ENCODE measurements at places on chromosomes 5 and 9.

- no peak for DNase-seq
Observed at GRCh38 chr5:31811210-31811609, 172.3 kb downstream of the PDZD2 start.

GRCh38 chr5:113660706-113661250 lies 147.3 kb downstream of the YTHDC2 start:
- DNase-seq: no peak

DNA sequence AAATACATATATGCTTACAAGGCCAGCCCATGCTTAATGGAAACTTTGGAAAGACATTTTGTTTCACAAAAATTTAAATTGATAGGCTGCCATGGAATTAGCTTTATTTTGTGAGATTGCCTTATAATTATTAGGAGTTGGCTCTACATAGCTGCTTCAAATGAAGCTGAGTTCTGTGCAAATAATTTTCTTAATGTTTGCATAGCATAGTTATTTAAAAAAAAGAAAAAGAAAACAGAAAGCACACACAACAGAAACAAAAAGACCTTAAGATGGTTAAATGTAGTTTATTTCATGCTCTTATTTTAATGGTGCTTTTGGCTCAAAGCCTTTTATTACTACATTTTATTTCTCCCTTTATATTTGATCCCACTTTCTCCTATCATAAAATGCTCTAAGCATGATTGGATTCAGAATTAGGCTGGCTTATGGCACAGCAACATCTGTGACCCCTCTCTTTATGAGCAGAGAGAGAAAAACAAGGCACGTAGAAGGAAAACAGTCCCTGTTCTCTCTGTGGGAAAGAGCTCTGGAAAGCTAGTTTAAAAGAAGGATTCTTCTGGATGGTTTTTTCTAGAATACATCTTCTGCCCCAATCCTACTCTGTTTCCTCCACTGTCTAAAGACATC lies 530.5 kb downstream of the NTRK2 start:
- no peak for DNase-seq

GRCh38 chr9:116435706-116436105 lies 251.4 kb upstream of the TRIM32 start:
- DNase-seq: no peak

DNA sequence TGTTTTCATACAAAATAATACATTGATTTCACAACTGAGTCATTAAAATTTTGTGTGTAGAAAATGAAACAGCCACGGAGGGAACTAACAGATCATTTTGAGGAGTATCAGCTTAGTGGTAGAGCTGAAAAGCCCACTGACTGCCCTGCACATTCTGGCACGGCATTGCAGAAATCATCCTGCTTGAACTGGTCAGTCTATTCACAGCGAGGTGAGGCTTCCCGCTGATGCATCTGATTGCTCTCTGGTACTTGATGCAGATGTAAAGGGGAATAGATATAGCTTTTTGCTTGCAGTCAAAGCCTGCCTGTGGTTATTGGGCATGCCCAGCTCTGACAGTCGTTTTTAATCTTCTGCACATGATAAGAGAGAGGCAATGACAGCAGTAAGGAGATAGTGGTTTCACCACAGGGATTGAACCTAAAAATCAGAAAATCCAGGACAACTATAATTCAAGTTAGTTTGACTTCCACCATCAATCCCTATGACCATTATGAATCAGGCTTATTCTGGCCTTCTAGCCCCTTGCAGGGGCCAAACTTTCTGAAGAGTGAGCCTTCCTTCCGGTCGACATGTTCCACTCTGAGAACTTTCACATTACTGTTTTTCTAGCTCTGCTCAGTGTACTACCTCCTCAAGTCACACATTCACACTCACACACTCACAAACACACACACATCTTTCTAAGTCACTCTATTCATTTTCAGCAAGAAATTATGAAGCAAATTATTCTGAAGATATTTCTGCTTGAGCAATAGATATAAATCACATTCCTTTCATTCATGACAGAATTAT lies 782.8 kb upstream of the NUDT12 start:
- no peak for DNase-seq

DNA sequence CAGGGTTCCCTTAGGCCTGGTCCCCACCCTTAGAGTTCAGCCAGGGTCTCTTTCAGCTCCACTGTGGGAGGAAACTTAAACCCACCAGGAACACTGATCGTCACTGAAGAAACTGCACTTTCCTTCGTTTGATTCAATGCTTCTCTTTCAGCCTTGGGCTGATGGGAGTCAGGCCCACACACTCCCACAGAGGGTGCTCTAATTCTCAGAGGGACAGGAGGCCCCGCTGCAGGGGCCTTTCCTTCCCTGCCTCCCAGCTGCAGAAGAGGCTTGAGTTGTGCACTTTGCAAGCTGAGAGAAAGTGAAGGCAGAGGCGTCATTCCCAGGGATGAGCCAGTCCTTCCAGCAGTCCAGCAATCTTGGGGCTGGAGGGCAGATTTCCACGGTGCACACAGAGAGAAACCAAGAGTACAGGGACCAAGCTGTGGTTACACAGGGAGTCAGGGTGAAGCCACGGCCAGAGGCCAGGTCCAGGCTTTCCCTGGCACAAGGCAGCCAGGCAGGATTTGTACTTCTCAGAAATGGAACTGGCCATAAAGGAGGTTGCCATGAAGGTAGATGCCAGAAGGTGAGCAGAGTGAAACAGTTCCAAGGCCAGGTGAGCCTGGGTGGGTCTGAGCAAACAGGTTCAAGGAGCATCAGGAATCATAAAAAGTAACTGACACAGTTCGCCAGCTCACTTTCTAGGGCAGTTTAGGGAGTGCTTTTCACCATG lies 10.4 kb upstream of the GLIPR2 start:
- DNase-seq: no peak

DNA sequence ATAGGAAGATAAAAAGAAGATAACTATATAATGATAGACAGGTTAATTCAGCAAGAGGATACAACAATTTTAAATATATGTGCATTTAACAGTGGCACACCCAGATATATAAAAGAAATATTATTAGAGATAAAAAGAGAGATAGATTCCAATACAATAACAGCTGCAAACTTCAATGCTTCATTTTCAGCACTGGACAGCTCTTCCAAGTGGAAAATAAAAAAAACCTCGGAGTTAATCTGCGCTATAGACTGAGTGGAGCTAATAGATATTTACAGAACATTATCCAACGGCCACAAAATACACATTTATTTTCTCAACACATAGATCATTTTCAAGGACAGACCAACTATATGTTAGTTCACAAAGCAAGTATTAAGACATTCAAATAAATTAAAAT lies 1229.5 kb upstream of the CDH6 start:
- DNase-seq: no peak

- DNase-seq: no peak
Observed at GRCh38 chr5:14588758-14589543, 7.4 kb downstream of the OTULINL start.

DNA sequence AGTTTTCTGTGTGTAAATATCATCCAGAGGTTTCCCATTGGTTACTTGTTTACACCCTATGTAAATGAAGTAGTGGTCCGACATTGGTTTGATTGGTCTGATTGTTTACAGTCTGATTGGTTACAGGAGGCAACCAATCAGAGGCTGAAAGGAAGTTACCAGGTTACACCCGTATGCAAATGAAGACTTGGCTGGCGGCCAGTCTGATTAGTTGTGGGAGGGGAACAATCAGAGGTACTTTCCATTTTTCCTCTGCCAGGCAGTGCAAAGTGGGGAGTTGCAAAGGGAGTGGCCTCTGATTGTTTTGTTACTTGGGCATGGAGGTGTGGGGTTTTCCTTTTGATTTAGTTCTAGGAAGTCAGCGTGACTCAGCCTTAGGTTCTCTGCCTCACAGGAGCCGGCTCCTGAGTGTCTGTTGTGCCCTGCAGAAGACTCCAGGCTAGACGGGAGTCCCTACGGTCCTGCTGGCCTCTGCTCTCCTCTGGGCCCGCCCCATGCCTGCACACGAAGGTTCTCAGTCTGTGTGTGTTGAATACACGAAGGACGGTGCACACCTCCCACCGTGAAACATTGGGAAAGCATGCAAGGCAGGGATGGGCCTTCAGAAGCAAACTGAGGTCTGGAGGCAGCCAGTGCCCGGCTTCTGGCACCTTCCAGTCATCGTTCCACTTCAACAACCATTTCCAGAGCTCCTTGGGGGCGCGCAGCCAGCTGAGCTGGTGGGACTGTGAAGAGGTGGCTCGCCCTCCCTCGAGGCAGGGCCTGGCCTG lies 42.9 kb downstream of the OLFM1 start:
- DNase-seq: no peak

- DNase-seq: no peak
Observed at GRCh38 chr5:111932628-111933027, 175.6 kb upstream of the NREP start.

GRCh38 chr5:150352244-150353031 lies 5.1 kb upstream of the TCOF1 start:
- no peak for DNase-seq

DNA sequence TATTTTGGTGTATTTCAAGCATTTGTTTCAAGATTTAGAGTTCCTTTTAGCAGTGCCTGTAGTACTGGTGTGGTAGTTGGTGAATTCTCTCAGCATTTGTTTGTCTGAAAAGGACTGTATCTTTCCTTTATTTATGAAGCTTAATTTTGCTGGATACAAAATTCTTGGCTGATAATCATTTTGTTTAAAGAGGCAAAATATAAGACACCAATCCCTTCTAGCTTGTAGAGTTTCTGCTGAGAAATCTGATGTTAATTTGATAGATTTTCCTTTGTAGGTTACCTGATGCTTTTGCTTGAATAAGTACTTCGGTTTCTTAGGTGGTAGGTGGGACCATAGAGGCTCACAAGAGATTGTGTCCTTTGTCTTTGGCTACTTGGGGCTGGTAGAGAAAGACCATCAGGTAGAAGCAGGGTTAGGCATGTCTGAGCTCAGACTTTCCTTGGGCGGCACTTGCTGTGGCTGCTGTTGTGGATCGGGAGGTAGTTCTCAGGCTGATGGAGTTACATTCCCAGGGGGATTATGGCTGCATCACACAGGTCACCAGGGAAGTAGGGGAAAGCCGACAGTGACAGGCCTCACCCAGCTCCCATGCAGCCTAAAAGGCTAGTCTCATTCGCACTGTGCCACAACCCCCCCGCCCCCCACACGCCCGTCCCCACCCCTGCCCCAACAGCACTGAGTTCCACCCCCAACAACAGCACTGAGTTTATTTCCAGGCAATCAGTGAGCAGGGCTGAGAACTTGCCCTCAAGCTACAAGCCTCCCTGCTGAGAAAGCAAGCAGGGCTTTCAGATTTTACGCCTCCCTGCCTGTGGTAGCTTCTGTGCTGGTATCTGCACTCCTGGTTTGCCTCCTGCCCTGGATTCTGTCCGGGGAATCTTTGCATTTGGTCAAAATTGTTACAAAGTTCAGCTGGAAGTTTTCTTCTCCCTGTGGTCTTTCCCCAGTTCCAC lies 127.1 kb upstream of the GLRA1 start:
- no peak for DNase-seq

DNA sequence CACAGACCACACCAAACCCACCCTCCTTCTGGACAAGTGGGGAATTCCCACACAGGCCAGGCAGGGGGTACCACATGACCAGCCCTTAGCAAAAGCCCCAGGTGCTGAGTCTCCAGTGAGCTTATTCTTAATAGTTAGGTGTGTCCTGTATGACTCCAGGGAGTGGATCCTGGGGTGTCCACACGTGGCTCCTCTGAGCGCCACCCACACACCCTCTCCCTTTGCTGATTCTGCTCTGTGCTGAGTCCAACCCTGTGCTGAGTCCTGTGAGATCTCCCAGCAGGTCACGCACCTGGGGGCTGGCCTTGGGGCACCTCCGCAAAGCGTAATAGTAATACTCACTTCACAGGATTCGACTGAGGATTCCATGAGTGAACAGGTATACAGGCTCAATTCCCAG lies 12.7 kb downstream of the LRRC14B start:
- DNase-seq: no peak

DNA sequence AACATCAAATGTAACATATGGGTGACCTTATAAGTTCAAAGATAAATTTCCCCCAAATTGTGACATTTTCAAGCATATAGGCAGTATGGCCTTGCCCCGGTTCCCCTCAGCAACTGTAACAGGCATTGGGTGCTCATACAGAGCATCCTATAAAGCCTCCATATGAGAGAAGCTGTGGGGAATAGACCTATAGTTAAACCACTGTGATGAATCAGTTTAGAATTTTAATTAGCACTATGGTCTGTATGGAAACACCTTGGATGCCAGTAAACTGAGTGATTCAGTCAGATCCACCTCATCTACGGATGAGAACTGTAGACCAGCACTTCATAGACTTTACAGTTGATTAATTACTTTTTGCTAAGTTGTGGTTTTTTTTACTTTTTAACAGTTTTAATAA lies 79.4 kb downstream of the ERCC6L2 start:
- DNase-seq: no peak

DNA sequence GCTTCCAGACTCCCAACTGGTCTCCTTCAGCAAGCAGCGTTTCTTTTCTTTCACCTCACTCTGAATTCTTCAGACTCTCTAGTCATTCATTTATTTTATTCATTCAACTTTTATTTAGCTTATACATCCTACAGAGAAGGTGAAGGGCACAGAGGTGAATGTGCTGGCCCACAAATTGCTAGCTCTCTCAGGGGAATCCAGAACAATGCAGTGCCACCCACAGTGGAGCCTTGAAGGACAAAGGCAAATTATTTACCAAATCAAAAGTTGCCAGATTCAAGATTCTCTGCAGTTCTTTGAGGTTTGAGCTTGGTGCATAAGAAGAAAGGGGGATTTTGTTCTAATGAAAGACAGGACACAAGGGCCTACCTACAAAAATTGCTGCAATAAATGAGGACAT lies 29.7 kb downstream of the GRIA1 start:
- no peak for DNase-seq

DNA sequence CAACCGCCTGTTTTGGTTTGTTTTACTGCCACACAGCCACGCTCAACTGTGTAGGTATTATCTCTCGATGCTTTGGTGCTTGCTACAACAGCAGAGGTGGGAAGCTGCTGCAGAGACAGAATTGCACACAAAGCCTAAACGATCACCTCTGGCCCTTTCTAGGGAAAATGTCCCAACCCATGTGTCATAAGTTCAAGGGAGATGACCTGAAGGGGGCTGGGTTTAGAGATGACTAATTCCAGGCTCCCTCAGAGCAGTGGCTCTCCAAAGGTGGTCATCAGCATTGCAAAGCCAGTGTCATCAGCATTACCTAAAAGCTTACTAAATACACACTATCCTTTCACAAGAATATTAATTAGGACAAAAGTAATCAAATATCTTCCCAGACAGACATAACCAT lies 10.9 kb downstream of the ZNF622 start:
- no peak for DNase-seq

DNA sequence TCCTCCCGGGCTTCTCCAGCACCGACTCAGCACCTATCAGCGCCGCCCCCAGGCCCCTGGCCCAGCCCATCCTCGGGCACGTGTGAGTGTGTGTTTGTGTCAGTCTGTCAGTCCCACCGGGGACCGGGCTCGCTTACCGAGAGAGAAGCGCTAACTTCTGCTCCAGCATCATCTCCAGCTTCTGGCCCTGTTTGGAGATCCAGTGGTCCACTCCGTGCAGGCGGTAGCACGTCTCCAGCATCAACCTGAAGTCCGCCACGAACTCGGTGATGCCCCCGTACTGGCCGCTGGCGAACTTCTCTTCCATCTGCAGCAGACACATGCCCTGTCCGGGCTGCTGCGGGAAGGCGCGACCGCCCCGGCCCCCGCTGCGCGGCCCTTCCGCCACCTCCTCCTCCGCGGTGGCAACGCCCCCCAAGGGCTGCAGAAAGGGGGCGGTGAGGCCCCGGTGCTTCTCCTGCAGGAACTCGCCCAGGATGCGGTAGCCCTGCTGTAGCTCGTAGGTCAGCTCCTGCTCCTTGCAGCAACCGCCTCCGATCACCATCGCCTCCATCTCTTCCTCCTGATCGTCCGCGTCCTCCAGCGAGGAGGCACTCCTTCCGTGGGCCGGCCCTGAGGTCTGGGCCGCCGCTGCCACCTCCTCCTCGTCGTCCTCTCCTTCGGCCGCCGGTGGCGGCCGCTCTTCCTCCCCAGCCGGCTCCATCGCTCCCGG lies 8.2 kb downstream of the RANBP6 start:
- peak; percentile 88 for DNase-seq
